ENCODE measurements at places on chromosomes 4 and X. TPM values are rescaled to one million over a fixed set of nuclear protein-coding genes. Genes with fewer than 3 reads are reported as not detected.
A peak's percentile ranks its signal among the peaks of the same experiment; 100 is the strongest.

DNA sequence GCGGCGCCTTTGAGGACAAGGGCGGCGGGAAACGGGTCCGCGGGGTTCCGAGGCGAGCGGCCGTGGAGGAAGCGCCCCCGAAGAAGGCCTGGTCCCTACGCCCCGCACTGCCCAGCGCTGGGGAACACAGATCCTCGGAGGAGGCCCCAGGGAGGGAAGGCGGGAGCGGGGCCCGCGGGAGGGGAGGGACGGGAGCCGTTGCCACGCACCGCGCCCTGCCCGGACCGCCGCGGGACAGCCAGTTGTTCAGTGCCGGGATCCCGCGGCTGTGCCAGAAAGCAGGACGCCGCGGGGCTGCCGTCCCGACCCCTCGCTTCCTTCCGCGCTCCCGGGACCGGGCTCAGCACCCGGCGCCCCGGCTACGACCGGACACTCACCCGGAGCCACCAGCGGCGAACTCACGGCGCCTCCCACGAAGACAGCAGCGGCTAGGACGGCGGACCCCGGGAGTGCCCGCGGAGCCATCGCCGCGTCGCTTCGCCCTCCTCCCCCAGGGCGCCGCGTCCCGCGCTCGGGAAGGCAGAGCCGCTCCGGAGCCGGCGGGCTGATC, 278 bp downstream of the RELL1 start:
- H3K36me3 ChIP-seq: no peaks in the 10 kb centered on the region
- peak overlapping the region; percentile 92 for H3K27ac ChIP-seq
- H3K4me3 ChIP-seq: peak overlapping the region; percentile 85
- DNase-seq: peak; percentile 35
- H3K27me3 ChIP-seq: no peaks in the 10 kb centered on the region
- peaks cover 27% of the 10 kb centered on the region for H3K4me1 ChIP-seq

DNA sequence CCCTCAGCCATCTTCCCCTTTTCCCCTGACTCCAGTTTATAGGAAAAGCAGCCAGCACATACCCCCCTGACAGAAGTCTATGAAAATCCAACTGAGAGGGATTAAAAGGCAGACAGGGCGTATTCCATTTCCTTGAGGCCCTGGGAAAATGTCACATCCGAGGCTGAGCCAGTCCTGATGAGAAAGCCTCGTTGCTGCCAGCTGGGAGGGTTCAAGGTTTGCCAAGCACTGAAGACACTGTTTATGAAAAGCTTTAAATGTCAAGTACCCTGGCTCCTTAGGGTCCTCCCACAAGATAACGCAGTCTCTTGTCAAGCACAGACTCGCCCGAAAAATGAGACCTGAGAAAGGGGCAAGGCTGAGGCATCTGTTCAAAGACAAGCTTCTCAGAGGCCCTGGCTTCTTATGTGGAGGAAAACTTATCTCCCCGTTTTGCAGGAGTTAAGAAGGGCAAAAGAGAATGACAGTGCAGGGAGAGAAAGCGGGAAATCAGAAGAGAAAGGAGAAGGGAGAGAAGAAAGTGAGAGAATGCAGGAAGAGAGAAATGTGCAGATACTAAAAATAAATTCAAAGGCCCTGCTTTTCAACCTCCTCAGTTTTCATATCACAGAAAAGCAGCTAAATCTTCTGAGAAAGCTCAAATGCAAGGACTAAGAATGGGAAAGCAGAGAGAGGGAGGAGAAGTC, 44.7 kb downstream of the SCD5 start:
- H3K4me1 ChIP-seq: peaks cover 11% of the 10 kb centered on the region
- H3K4me3 ChIP-seq: no peak overlapping the region
- no peaks in the 10 kb centered on the region for H3K36me3 ChIP-seq
- H3K27ac ChIP-seq: peak overlapping the region; percentile 7
- peak; percentile 60 for DNase-seq

GRCh38 chr4:18722748-18723191, 701.2 kb upstream of the LCORL start:
- H3K4me1 ChIP-seq: no peaks in the 10 kb centered on the region
- H3K27ac ChIP-seq: no peak overlapping the region

DNA sequence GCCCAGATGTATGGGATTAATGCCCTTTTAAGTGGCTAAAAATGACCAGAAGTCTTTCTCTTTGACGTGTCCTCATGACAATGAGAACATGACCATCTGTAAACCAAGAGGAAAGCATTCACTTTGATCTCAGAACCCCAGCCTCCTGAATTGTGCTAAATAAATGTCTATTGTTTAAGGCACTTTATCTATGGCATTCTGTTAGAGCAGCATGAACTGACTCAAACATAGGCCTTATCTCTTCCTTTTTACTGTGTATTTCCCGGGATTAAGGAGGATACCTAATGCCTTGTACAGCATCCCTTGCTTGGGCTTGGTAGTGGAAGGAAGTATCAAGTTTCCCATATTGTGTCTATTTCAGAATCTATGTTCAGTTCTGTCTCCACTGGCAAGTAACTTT, 47.2 kb upstream of the HS3ST1 start:
- no peaks in the 10 kb centered on the region for H3K36me3 ChIP-seq
- no peak overlapping the region for H3K4me3 ChIP-seq
- H3K27me3 ChIP-seq: no peaks in the 10 kb centered on the region
- H3K27ac ChIP-seq: no peak overlapping the region
- no peak for DNase-seq

The CCSER1 gene
- total RNA-seq: 0.74 TPM

Measured in MCF 10A (cell line).